ENCODE measurements at places on chromosomes 6 and 20.
A peak's percentile ranks its signal among the peaks of the same experiment; 100 is the strongest.

DNA sequence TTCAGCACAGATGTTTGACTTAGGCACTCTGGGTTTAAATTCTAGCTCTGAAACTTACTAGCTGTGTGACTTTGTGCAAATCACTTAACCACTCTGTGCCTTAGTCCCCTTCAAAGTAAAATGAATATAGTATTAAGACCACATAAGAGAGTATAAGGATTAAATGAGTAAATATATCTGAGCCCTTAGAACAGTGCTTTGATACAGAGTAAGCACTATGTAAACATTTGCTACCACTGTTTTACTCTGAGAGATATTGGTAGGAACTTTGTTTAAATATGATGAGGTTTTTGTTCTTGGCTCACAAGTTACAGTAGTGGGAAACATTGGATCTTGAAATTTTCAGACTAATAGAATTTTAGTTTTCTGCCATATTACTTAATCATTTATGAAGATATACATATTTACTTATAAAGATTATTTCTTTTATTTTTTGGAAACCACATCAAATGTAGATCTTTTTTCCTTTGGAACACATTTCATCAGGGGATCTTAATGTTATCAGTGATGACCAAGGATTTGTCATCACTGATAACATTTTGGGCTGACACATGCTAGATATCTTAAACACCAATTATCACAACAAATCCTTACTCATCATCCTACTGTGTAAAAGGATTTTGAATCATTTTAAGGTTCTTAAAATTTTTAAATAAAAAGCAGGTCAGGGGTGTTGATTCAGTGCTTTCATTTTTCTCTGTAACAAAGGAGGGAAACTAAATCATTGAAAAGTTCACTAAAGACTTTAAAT lies 226.2 kb downstream of the EYA4 start:
- no peak for DNase-seq

DNA sequence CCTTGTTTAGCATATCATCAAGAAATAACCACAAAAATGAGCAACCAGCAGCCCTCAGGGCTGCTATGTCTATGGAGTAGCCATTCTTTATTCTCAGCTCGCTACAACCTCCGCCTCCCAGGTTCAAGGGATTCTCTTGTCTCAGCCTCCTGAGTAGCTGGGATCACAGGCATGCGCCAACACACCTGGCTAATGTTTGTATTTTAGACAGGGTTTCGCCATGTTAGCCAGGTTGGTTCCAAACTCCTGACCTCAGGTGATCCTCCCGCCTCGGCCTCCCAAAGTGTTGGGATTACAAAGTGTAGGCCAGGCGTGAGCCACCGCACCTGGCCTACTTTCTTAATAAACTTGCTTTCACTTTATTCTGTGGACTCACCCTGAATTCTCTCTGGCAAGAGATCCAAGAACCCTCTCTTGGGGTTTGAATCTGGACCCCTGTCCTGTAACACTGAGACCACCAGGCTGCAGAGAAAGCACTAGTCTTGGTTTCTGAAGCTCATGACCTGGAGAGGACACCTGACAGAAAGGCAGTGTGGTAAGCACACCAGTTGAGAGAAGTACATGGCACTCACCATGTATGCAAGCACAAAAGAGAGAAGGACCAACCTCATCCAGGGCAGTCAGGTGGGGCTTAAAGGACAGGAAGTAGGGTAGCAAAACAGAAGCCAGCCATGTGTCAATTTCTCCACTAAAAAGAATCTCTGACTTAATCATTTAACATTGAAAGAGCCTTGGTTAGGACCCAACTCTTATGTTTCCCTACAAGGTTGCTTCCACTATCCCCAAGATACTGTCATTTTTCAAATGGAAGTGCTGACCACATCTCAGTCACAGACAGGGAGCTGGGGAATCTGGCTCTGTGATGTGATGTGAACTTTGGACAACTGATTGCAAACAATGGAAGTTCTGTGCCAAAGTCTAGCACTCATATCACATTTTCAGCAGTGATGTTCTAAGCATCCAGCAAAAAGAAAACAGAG lies 97.4 kb upstream of the DST start:
- no peak for DNase-seq

DNA sequence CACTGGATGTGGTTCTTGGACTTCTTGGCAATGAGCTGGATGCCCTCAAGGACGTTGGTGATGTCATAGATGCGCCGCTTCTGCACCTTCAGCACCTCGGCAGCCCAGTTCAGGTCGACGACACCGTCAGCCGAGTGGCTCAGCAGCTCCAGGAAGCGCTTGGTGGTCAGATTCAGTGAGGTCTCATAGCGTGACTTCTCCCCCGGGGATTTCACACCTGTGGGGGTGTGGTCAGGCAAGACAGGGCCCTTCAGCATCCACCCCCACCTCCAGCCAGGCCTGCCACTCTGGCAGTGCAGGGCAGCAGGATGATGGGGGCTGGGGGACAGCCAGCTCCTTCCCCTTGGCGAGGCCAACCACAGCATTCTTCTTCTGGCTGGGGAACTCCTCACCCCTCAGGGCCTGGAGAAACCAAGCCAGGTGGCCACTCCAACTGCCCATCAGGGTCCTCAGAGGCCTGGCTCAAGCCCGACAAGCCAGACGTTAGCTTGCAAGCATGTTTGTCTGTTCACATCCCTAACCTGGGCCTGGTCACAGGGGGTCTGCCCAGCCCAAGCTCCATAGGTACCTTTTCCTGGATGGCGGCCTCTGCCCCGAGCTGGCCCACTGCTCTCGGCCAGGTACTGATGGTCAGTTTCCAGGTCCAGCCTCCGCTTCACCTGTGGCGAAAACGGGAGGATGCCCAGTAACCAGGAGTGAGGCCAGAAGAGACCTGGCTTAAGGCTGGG lies 5.7 kb upstream of the NECAB3 start:
- no peak for DNase-seq

DNA sequence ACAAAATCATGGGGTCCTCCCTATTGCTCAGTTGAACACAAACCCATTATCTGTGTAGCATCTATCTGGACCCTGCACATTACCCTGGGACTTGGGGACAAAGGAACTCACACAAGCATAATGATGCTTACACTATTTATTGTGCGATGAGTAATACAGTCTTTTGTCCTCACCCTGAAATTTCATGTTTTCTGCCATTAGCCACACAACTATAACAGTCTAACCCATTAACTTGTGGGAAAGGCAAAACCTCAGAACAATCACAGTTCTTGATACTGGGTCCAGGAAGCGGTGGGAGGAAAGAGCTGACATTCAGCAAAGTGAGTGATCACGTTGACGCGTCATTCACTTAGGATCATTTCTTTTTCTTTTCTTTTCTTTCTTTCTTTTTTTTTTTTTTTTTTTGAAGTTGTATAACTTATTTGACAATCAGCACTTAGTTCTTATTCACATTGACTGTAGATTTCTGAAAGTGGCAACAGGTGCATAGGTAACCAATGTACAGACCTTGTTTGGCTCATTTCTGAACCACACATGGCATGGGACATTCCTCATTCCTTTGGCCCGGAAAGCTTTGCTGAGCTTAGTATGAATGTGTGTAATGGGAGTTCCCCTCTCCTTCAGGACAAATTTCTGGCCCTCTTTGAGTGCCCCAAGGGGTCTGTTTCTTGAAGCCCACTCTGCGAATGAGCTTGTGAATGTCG lies 94.8 kb upstream of the CNKSR3 start:
- peak; percentile 49 for DNase-seq

- DNase-seq: peak; percentile 15
Observed at GRCh38 chr20:25039697-25040437, 18.1 kb downstream of the ACSS1 start.

GRCh38 chr20:21353236-21353635 lies 44.1 kb downstream of the NKX2-4 start:
- no peak for DNase-seq
